Effector memory CD8-positive, alpha-beta T cell (primary cell): ENCODE measurements at places on chromosomes 2 and 18.

DNA sequence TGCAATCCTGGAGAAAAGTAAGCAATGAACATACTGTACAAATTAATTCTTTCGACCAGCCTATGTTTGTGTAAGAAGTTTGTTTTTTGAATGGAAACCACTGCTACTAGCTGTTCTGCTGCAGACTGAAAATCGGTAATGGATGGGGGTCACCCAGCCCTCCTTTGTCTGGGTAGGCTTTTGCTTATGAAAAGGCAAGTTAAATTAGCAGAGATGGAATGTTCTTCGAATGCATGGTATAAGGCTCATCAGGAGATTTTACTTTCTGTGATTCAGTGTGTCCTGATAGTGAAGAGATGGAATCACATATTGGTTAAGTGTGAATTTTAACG lies 53.8 kb downstream of the EEF1B2 start:
- H3K4me1 ChIP-seq = no peaks in the 10 kb centered on the region
- DNase-seq = no peak
- H3K27me3 ChIP-seq = peaks cover 41% of the 10 kb centered on the region

DNA sequence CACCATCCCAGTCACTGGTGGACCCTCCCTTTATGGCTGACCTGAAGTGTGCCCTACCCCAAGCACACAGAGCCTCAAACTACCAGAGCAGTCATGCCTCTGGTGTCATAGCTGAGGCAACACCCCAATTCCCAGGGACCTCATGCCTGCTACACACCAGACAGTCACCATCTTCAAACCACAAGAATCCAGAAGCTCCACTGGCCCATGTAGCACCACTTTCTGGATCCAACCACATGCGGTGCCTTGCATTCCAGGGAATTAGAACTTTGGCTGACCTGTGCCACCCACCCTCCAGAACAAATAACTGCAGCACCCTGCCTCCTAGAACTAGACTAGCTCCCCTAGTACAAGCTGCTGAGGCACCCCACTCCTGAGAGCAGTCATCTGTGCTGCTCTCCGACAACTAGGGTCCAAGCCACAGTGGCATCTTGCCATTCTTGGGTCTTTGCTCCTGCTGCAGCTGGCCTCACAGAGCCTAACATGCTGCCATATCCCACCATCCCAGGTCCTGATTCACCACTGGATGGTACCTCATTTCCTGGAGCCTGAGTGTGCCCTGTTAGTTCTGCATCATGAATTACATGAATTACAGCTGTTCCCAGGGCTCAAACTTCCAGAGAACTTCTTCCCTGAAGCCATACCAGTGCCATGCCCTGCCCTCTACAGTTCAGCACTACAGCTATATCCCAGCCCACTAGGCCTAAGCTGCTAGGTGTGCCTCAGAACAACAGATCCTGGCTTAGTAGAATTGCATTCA lies 243.8 kb upstream of the CHST9 start:
- H3K27ac ChIP-seq = no peak overlapping the region
- H3K4me1 ChIP-seq = no peaks in the 10 kb centered on the region
- H3K36me3 ChIP-seq = no peaks in the 10 kb centered on the region
- DNase-seq = no peak
- H3K4me3 ChIP-seq = no peak overlapping the region

DNA sequence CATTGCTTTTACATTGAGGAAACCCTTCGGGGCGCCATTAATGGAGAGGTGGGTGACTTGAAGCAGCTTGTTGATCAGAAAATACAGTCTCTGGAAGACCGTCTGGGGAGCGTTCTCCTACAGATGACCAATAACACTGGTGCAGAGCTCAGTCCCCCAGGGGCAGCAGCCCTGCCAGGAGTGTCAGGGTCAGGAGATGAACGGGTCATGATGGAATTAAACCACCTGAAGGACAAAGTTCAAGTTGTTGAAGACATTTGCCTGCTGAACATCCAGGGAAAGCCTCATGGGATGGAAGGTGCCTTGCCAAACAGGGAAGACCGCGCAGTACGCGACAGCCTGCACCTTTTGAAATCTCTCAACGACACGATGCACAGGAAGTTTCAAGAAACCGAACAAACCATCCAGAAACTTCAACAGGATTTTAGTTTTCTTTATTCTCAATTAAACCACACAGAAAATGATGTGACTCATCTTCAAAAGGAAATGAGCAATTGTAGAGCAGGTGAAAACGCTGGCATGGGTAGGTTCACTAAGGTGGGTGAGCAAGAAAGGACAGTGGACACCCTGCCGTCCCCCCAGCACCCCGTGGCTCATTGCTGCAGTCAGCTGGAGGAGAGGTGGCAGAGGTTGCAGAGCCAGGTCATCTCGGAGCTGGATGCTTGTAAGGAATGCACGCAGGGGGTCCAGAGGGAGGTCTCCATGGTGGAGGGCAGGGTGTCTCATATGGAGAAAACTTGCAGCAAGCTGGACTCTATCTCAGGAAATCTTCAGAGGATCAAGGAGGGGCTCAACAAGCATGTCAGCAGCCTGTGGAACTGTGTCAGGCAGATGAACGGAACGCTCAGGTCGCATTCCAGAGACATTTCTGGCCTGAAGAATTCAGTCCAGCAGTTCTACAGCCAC lies 45.0 kb downstream of the EMILIN2 start:
- DNase-seq = no peak
- H3K27me3 ChIP-seq = no peaks in the 10 kb centered on the region
- peaks cover 8% of the 10 kb centered on the region for H3K36me3 ChIP-seq
- H3K4me1 ChIP-seq = peaks cover 25% of the 10 kb centered on the region

GRCh38 chr2:88442473-88442872 lies 10.0 kb downstream of the FOXI3 start:
- H3K27ac ChIP-seq = no peak overlapping the region
- peaks cover 71% of the 10 kb centered on the region for H3K27me3 ChIP-seq
- H3K4me3 ChIP-seq = no peak overlapping the region
- DNase-seq = no peak
- peaks cover 3% of the 10 kb centered on the region for H3K36me3 ChIP-seq

GRCh38 chr2:69694894-69695849 lies 46.8 kb upstream of the ANXA4 start:
- H3K27me3 ChIP-seq = no peaks in the 10 kb centered on the region
- no peak for DNase-seq
- peaks cover 3% of the 10 kb centered on the region for H3K36me3 ChIP-seq
- H3K27ac ChIP-seq = peak overlapping the region; percentile 96

- no peaks in the 10 kb centered on the region for H3K36me3 ChIP-seq
- H3K27ac ChIP-seq = no peak overlapping the region
- no peak for DNase-seq
- H3K27me3 ChIP-seq = peaks cover 35% of the 10 kb centered on the region
These were observed 75.5 kb downstream of the NPAS2 start for GRCh38 chr2:100895402-100895801.

DNA sequence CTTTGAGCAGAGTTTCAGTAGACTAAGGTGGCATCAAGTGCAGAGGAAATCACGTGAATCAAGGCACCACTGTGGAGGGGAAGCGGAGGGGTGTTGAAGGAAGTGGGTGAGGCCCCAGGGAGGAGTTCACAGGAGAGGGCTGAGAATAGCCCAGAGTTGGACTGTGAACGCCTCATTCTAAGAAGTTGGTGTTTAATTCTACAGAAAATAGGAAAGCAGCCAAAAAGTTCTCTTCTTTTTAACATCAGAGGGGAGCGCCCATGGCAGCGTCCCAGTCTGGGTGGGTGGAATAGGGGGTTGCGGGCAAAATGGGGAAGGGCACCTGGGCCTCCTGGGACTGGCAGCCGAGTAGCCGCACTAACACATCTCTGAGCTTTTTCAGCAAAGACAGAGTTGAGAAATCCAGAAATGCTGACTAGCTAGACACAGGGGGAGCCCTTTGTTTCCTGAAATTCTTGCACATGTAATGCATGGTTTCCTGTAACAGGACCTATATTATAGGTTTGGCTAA lies 97.0 kb downstream of the NEB start:
- peaks cover 38% of the 10 kb centered on the region for H3K4me1 ChIP-seq
- peak overlapping the region; percentile 85 for H3K4me3 ChIP-seq
- peak; percentile 61 for DNase-seq
- H3K27ac ChIP-seq = peak overlapping the region; percentile 94

DNA sequence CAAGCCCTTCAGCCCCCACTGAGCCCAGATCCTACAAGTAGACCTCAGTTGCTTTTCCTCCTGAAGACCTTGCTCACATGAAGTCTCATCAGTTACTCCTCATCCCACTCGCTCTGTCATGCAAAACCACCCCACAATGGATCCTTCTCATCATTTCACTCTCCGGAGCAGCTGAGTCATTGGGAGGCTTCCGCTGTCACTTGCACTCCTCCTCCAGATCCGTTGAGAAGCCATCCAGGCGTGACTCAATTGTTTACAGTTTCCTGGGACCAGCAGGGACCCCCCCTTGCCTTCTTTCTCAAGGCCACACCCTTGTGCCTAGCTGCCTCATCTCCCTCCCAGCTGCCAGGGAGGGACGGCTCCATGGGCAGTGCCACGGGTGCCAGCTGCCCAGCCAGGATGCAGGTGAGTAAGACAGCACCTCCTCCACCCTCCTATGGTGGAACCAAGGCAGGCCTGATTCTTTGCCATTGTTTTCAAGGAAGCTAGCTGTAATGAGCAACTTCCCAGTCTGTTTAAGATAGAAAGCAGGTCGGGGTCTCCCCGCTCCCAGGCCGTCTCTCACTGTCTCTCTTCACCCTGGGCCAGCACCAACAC lies 16.3 kb downstream of the GPR55 start:
- no peak overlapping the region for H3K27ac ChIP-seq
- H3K27me3 ChIP-seq = peaks cover 24% of the 10 kb centered on the region
- H3K4me1 ChIP-seq = peaks cover 16% of the 10 kb centered on the region
- DNase-seq = no peak

DNA sequence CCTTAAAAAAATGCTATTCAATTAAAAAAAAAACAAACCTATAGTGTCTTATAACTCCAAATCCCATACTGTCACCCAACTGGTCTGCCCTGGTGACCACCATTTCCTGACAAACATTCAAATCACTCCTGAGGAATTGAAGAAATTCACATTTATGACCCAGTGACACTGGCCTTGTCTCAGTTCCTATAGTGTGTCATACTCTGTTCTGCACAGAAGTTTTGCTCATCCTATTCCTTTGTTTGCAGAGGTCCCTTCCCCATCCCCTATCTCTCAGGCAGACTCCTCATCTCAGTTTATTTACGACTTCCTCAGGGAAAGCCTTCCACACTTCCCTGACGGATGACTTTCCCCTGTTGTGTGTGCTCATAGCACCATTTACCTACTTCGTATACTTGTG lies 14.7 kb downstream of the ZC3H6 start:
- H3K27ac ChIP-seq = no peak overlapping the region
- H3K4me3 ChIP-seq = no peak overlapping the region
